Stimulated activated CD8-positive, alpha-beta memory T cell treated with anti-CD3 and anti-CD28 coated beads, Interleukin-12 subunit alpha, Interleukin-12 subunit beta, amount 100 ng/mL, for 4 hours (primary cell): ENCODE measurements at places on chromosomes 1 and 21.

- no peak for DNase-seq
Measured at GRCh38 chr1:50972766-50973165, 2.7 kb downstream of the CDKN2C start.

- no peak for DNase-seq
Measured at GRCh38 chr1:200075938-200076546, 48.5 kb downstream of the NR5A2 start.

GRCh38 chr1:245466261-245466660 lies 311.5 kb downstream of the KIF26B start:
- no peak for DNase-seq

DNA sequence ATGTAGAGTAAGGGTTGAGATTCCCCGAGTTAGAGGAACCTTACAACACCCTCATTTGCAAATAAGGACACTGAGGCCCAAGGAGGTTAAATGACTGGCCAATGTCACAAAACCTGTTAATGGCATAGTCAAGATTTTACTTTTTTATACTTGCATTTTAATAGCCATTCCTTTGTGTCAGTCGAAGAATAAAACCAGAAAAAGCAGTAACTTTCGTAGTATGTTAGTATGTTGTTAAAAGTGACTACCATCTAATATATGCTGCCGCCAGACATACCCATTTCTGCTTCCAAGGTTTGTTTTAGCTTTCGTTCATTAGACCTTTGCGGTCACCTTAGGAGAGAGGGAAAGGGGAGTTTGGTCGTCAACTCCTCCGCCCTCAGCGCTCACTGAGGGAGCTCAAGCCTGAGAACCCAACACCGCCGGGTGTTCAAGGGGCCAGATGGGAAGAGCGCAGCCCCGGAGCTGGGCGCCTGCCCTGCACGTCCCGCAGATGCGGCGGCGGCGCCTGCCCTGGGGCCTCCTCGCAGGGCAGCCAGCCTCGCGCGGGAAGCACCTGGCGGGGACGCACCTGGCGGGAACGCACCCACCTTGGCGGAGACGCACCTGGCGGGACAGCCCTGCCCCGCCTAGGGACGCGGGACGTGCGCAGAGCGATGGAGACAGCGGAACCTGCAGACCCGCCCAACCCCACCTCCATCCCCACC lies 466 bp downstream of the VPS26C start:
- no peak for DNase-seq

GRCh38 chr1:226095286-226095685 lies 32.8 kb downstream of the H3-3A start:
- DNase-seq = no peak

DNA sequence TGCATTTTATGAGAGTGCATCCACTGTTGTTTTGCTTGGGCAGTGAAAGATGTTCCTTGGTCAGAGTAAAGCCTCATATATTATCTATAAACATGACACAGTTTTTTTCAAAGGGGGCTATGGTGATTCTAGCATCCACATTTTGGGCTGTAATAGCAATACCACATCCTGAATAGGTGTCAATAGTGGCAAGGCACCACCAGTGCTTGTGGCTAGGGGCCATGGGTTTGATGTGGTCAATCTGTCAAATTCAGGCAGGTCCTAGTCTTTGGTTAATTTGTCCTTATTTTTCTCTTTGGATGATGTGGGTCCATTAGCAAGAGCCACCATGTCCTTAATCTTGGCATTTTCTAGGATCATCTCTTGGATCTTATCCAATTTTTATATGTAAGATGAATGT lies 13.1 kb downstream of the CD1E start:
- no peak for DNase-seq

GRCh38 chr1:228089519-228090380 lies 7.2 kb downstream of the ARF1 start:
- no peak for DNase-seq

DNA sequence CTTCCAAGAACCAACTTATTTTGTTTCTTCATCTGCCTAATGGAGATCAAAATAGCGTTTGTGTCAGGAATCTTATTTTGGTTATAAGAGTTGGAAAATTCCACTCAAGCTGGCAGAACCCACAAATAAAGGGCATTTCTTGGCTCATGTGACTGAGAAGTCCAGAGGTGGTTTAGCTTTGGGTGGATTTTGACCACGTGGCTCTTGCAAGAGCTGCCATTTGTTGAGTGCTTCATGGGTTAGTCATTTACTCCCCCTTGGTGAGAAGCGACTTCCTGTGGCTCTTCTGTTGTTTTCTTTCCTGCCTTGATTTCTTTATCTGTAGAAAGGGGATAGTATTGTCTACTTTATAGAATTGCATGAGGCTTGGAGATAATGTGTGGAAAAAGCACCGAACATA lies 9.5 kb upstream of the RNF186 start:
- no peak for DNase-seq

GRCh38 chr1:23964790-23965740 lies 5.4 kb downstream of the PNRC2 start:
- DNase-seq = no peak

GRCh38 chr21:36806103-36806502 lies 107.2 kb downstream of the SIM2 start:
- DNase-seq = no peak

GRCh38 chr1:156623946-156624813 lies 5.0 kb downstream of the HAPLN2 start:
- DNase-seq = peak; percentile 23

DNA sequence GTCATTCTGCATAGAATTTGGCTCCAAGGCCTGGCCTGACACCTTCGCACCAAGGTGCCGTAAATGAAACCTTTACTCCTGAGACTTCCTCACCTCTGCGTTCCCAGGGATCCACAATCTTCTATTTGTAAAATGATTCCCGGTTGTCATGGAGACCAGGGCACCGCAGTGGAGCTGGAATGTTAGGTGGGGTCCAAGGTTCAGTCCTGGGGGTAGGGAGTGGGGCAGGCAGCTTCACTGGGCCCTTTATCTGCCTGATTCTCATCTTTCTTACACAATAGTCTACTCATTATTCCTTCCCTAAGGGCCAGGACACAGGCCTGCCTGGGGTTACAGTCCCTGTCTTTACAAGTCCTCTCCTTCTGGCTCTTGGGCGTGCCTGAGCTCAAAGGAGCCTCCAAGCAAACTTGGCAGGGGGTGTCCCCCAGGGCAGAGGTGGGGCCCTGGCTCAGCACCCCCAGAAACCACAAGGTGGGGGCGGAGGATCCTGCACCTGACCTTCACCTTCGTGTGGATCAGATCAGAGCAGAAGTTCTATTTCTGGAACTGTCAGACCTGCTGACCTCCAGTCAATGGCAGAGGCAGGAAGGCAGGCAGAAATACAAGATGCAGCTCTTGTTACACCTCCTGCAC lies 51.1 kb downstream of the RIPK4 start:
- DNase-seq = no peak

GRCh38 chr1:44819608-44820327 lies 11.4 kb downstream of the BTBD19 start:
- DNase-seq = peak; percentile 63

DNA sequence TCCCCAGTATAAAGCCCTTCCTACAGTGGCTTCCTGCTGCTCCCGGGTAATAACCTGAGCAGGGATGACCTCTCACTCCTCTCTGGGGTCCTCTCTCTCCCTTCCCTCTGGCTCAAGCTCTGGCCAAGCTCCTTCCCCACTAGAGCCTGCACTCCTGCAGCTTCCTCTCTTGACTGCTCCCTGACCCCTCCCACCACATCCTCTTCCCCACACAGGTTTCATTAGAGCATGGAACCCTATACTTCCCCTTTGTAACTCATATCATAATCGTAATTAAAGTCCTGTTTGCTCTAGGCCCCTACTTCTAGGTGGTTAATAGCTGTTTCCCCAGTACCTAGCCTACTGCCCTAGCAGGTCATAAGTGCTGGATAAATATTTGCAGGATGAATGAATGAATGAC lies 146.2 kb downstream of the C1orf21 start:
- no peak for DNase-seq

- DNase-seq = no peak
Measured at GRCh38 chr1:229268505-229268904, 2.4 kb upstream of the RAB4A start.

GRCh38 chr1:35591211-35591610 lies 18.1 kb downstream of the TFAP2E start:
- DNase-seq = no peak

DNA sequence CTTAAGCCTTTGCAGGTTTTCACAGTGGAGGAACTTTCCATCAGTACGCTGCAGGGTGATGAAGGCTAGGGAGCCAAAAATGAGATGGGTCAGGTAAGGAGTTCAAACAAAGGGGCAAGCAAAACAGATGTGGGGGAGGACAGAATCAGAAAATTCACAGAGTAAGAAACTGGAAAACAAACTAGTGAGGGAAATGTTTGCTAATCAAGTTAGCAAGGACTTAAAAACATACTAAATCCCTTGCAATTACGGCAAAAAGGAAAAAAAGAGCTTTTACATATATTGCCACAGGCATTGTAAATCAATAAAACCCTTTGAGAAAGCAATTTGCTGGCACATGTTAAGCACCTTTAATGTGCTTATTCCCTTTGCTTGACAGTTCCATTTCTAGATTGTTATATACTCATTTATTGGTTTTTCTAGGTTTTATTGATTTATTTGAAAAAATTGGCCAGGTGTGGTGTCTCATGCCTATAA lies 45.8 kb upstream of the SERBP1 start:
- DNase-seq = no peak

DNA sequence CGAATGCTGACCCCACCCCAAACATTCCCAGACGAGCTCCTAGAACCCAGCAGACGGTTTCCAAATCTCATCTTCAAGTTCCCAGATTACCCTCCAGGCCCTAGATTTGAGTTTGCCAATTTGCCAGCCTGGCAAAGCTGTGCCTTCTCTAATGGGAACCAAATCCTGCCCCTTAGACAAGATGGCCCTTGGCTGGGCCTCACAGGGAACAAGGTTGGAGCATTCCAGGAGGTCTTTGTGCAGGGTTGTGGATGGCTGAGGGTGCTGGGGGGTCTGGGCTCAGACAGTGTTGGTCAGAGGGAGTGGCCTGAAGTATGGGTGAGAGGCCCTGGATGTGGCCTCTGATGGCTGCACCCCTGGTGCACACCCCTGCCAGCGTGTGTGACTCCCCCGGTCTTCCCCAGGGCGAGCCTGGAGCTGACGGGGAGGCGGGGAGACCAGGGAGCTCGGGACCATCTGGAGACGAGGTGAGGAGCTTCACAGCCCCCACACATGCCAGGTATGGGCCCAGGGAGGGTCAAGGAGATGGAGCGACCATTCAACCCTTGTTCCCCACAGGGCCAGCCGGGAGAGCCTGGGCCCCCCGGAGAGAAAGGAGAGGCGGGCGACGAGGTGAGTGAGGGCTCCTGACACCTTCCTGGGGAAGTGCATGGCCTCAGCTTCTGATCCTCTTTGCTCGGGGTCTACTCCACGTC lies 10.2 kb downstream of the COL6A1 start:
- DNase-seq = no peak

DNA sequence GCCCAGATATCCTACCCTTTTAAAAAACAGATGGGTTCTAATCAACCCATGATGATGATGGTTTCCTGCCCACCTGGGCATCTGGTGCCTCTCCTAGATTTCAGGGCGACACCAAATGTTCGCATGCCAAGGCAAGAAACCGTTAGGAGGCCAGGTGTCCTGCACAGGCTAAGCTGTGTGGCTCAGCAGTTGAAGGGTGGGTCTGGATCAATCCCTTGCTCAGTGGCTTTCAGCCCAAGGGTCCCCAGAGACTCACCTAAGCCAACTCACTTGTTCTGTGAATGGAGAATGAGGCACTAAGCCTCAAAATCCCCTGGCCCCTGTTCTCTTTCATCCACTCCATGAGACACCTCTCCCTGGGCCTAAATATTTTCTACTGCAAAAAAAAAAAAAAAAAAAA lies 169.1 kb upstream of the EDN2 start:
- DNase-seq = no peak

- DNase-seq = no peak
Measured at GRCh38 chr21:43686811-43687565, 27.6 kb downstream of the RRP1B start.

GRCh38 chr1:204742676-204743251 lies 57.2 kb upstream of the LRRN2 start:
- DNase-seq = no peak

- no peak for DNase-seq
Measured at GRCh38 chr1:217090060-217090911, 367.1 kb upstream of the ESRRG start.

- no peak for DNase-seq
Measured at GRCh38 chr1:4745560-4745959, 91.2 kb downstream of the AJAP1 start.

GRCh38 chr1:6206520-6206855 lies 569 bp downstream of the RNF207 start:
- no peak for DNase-seq

DNA sequence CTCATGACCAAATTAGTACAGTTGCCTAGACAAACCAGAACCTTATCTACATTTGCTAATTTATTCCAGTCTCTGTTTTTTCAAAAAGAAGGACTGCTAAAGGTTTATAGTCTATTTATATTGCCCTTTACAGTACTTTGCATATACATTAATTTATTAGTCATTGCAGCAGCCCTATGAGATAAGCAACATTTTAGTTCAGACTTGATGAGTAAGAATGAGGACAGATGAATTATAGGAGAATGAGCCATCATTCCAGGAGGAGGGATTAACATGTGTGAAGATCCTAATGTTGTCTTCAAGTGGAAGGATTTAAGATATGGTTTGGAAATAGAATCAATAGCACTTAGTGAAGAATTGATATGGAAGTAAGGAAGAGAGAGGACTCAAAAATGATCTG lies 152.4 kb downstream of the KCTD3 start:
- no peak for DNase-seq

DNA sequence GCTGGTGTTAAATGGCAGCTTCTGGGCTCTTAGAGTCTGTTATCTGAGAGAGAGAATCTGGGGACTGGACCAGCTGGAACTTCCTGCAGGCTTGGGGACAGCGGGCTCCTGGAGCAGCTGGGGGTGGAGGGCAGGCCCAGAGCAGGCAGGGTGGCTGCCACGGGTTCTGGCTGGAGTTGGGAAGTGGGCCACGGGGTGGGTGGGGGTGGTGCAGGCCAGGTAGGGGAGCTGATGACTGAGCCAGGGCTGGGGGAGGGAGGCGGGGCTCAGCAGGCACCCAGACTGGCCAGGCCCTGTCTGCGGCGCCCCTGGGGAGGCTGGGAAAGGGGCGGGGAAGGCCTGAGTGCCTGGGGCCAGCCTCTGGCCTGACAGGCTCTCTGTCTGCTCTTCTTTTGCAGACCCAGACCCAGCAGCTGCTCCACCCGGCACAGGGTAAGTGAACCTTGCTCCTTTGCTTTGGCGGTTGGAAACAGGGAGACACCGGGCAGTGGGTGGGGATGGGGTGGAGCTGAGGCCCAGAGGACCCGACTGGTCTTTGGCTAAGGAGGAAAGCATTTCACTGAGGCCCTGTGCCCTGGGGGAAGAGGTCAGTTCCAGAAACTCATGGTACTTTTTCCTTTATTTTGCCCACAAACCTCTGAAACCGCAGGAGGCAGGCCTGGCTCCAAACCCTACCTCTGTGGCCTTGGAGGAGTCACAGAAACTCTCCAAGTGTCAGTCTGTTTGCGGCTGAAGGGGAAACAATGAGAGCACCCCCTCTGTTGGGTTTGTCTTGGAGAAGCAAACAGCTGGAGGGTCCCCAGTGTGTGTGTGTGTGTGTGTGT lies 48.8 kb downstream of the ARHGEF10L start:
- no peak for DNase-seq

DNA sequence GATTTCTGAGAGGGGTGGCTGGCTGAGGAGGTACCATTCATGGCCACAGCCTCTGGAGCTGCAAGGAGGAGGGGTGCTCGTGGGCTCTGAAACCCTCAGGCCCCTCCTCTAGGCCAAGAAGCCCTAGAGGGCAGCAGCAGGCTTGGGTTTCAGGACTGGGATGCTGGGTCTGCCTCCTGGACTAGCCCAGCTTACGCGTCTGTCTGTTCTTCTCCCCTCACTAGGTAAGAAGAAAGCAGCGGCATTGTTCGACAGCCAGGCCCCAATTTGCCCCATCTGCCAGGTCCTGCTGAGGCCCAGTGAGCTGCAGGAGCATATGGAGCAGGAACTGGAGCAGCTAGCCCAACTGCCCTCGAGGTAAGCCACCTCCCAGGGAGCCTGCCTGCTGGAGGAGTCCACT lies 60.3 kb downstream of the TMEM53 start:
- DNase-seq = no peak
